ENCODE measurements at places on chromosomes 12 and 14.

GRCh38 chr12:28938056-28938455, 211.0 kb upstream of the FAR2 start:
- no peak for DNase-seq

GRCh38 chr14:100898935-100899883, 4.3 kb downstream of the RTL1 start:
- no peak for DNase-seq

- no peak for DNase-seq
Measured at GRCh38 chr12:62930546-62931425, 4.2 kb downstream of the PPM1H start.

- DNase-seq, result no peak
Measured at GRCh38 chr14:67429510-67430205, 17.7 kb upstream of the PLEK2 start.

DNA sequence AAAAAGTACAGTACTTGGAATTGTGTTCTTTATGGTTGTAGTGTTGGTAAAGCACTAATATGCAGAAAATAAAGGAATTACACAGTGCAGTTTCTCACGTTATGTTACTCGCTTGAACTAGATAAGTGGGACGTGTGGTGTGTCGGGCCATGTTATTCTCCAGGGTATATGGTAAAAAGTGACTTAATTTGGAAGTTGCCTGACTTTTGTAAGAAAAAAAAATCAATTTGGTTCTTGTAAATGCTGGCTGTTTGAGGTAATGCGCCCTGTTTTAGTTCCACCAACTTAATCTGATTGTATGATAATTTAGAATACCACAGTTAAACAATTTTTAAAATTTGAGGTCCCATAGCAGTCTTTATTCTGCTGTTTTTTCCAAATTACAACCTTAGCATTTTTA, 4.1 kb downstream of the ARF6 start:
- no peak for DNase-seq

- no peak for DNase-seq
Measured at GRCh38 chr12:7180685-7181084, 8.8 kb upstream of the PEX5 start.

GRCh38 chr12:26555139-26555538, 277.9 kb downstream of the ITPR2 start:
- no peak for DNase-seq

- DNase-seq, result no peak
Measured at GRCh38 chr12:49622501-49623141, 740 bp upstream of the PRPF40B start.

All from stimulated activated CD4-positive, alpha-beta T cell treated with anti-CD3 and anti-CD28 coated beads, Interleukin-1b, Interleukin-23, amount 100 ng/mL, for 1 hour (primary cell).